LNCaP clone FGC (cell line): ENCODE measurements at places on chromosomes 5 and 9.

DNA sequence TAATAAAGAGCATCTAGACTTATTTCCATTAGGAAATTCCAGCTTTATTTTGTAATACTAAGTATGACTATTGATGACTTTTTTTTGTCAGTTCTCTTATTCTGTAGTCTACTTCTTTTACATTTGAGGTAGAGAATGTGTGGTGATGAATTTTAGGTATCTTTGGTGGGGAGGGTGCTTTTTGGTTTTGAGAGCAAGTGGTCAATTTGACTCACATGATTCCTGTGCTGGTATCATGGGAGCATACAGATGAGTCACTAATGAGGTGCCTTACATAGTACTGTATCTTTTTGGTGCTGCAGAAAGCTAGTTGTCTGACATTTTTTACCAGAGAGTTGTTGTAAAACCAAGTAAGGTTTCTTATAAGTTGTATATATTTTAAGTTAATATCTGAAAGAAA lies 35.3 kb downstream of the ERBIN start:
- DNase-seq: no peak

- DNase-seq: no peak
Measured at GRCh38 chr9:98084396-98084795, 27.9 kb downstream of the NANS start.

DNA sequence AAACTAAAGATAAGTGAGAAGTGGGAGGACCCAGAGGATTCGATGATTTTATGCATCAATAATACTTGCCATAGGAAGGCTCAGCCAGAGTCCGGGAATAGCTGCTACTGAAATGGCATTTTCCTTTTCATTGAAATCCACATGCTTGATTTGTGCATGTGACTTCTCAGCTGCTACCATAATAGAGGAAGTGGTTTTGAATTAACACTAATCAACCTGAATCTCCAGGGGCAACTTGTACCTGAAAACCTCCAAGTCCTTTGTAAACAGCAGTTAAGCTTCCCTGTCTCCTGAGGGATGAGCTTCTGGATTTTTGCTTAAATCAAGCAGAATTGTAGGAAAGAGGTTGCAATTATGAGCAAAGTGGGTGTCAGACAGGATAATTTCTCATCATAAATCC lies 124.9 kb downstream of the PPP2R2B start:
- DNase-seq: no peak

- no peak for DNase-seq
Measured at GRCh38 chr5:103785569-103785968, 223.0 kb upstream of the NUDT12 start.

- DNase-seq: no peak
Measured at GRCh38 chr5:171432583-171433351, 13.3 kb downstream of the FGF18 start.

DNA sequence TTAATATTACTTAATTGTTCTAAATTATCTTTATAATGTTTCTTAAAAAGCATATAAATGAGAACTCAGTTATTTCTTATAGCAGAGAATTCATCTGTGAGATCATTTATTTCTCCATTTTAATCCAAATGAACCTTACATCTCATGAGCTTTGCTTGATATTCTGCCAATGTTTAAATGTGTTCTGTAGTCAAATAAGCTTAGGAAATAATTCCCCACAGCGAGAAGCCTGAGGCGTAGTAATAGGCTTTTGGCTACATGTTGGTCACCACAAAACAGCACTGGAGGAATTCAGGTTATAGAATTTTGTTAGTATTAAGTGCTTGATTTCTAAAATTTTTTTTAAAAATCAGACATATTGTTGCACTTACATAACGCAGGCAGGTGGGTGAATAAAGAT lies 585.3 kb upstream of the RORB start:
- DNase-seq: no peak

GRCh38 chr5:155616779-155617392 lies 603.3 kb downstream of the KIF4B start:
- DNase-seq: no peak

DNA sequence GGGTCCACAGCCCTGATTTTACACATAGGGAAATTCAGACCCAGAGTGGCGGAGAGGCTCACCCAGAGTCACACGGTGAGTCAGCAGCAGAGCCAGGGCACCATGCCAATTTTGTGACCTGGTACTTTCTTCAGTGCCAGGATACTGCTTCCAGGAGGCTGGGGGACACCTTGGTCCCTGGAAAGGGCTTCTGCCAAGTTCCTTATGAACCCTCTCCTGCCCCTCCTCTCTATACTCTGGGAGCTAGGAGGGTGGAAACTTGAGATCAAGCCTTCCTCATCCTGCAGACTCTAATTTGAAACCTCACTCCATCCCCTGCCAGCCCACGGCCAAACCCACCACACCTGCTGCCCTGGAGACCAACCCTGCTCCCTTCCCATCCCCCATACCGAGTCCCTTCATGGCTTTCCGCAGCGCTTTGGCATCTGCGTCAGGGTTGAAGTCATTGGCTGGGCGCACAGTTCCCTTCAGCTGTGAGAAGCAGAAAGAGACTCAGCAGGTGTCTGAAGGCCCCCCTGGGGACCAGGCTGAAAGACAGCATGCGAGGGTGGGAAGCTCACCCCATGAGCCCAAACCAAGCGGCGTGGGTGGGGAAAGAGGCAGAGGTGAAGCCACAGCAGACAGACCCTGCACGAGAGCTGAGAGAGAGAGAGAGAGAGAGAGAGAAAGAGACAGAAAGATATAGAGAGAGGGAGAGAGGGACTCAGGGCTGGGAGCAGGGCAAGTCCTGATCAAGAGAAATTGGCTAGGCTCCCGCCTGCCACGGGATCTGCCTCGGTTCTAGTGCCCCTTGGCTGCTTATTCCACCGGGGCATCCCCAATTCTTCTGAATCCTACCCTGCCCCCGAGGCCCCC lies 33.5 kb downstream of the ANXA6 start:
- peak; percentile 13 for DNase-seq

- no peak for DNase-seq
Measured at GRCh38 chr9:24572406-24572805, 26.7 kb upstream of the IZUMO3 start.

DNA sequence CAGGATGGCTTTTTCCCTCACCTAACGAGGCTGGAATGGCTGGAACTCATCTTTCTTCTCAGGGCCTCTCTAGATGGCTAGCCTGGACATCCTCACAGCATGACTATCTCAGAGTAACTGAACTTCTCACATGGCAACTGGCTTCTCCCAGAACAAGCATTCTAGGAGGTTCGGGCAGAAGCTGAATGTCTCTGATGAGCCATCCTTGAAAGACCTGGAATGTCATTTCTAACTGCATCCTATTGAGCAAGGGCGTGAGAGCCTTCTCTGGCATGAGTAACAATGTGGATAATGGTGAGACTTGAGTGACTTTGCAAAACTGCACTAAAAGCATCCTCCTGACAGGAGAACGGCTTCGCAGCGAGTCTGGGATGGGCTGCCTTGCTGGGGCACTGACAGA lies 487.7 kb downstream of the MAT2B start:
- no peak for DNase-seq

- no peak for DNase-seq
Measured at GRCh38 chr9:90175865-90176264, 466.8 kb downstream of the DIRAS2 start.

GRCh38 chr5:87229780-87230179 lies 37.9 kb upstream of the RASA1 start:
- no peak for DNase-seq

- no peak for DNase-seq
Measured at GRCh38 chr5:43119771-43120170, 943 bp upstream of the ZNF131 start.

DNA sequence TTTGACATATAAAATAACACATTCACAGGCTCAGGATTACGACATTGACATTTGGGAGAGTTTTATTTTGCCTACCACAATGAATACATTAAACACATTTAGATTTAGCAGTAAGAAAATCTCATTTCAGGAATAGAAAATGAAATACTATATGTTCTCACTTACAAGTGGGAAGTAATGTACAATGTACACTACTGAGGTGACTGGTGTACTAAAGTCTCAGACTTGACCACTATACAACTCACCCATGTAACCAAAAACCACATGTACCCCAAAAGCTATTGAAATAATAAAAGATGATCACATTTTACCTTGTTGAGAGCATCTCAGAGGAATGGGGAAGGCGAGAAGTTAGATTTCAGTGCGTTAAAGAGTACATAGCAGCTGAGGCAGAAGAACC lies 1202.4 kb upstream of the SEMA6A start:
- DNase-seq: no peak

DNA sequence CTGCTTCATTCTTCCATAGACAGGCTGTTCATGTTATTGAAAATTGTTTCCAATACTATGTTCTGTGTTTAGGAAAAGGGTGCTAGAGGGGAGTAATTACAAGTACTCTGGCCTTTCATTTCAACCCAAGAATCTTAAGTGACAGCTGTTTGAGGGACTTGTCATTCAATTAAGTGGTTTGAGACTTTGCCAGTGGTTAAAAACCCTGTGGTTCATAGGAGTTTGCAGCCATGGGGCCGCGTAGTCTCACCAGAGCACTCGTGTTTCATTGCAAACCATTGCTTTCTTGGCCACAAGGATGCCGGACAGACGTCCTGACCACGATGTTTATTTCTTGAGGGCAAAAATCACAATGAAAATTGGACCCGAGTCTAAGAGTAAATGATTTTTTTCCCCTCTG lies 248.8 kb downstream of the NNT start:
- DNase-seq: no peak

GRCh38 chr9:13427587-13427986 lies 148.1 kb upstream of the MPDZ start:
- peak; percentile 36 for DNase-seq

GRCh38 chr9:110328763-110329162 lies 8.9 kb downstream of the TXNDC8 start:
- DNase-seq: no peak

DNA sequence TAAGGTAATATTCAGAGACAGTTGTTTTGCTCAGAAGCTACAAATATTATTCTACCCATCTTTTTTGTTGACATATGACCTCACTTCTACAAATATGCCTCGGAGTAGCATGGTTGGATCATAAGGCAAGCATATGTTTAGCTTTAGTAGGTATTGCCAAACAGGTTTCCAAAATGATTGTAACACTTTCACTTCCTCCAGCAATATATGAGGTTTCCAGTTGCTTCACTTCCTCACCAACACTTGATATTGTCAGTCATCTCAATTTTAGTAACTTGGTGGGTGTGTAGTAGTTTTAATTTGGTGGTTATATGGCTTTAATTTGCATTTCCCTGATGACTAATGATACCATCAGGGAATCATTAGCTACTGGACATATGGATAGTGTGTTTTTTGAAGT lies 46.7 kb downstream of the TNFSF8 start:
- DNase-seq: no peak

DNA sequence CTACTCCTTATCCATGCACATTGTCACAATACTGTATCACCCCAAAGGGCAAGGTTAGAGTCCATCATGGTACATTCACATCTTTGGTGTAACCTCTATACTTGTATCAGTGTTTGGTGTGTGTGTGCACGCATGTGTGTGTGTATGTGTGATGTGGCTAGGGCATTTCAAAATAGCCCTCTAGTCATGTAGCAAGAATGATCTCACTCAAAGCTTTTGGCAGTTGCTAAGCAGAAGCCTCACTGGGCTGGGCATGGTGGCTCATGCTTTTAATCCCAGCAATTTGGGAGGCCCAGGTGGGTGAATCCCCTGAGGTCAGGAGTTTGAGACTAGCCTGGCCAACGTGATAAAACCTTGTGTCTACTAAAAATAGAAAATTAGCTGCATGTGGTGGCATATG lies 245.3 kb downstream of the ADGRV1 start:
- DNase-seq: no peak

- DNase-seq: no peak
Measured at GRCh38 chr9:17476401-17476800, 102.5 kb upstream of the SH3GL2 start.
